ENCODE measurements at places on chromosomes 12 and 14. TPM values are rescaled to one million over a fixed set of nuclear protein-coding genes. Genes with fewer than 3 reads are reported as not detected.

The PLEKHG7 gene
- not detected for total RNA-seq

The LRP1 gene
- total RNA-seq = 103 TPM

DNA sequence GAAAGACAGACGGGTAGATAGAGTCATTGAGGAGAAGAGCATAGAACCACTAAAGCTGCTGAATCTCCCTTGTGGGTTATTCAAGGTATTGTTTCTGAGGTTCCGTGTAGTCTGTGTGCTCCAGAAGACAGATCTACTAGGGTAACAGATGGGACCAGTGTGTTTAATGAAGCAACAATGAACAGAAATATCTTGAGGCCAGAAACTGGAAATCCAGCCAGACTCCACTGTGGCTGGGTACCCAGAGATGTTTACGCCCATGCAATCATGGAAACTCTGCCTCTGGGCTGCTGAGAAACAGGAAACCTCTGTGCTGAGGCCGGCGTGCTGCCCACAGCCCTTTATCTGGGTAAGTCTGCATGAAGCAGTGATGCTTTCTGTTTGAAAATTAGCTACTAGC, 8.3 kb downstream of the PROX2 start:
- DNase-seq = no peak

DNA sequence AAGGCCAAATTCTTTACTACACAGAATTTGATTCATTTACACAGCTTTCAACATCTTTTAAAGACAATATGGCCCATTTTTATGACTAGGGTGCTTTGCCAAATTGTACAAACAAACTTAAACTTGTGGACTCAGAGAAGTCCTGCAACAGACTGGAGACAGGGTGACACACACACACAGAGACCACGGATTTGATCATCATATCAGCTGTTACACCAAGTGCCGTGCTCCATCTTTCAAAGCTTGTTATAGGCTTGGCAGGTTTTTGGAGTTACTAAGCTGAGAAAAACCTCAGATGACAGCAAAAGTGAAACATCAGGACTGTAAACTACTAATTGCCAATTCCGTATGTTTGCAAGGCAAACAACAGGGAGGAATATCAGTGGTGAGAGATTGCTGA, 811.7 kb downstream of the GALC start:
- no peak for DNase-seq

The KIF5A gene
- total RNA-seq = 0.22 TPM

The AQP2 gene
- total RNA-seq = not detected

The TGFB3 gene
- 57.5 TPM for total RNA-seq

Data from cardiac septum (tissue), 1 donor.